ENCODE measurements at places on chromosomes 11 and 22.

DNA sequence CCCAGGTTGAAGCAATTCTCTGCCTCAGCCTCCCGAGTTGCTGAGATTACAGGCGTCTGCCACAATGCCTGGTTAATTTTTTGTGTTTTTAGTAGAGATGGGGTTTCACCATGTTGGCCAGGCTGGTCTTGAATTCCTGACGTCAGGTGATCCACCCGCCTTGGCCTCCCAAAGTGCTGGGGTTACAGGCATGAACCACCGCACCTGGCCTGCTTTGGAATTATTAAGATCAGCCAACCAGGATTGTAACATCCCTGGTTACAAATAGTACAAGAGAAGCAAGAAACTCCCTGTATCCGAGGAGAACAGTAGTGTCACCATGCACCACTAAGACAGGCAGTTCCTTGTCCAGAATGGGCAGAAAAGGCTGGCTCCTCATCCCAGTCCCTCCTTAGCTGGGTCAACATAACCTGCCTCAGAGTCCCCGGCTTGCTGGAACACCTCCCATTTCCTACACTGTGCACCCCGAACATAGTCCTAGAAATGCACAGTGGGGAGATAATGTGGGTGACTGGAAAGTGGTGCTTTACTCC is 77.2 kb upstream of the INCENP start:
- DNase-seq = no peak

DNA sequence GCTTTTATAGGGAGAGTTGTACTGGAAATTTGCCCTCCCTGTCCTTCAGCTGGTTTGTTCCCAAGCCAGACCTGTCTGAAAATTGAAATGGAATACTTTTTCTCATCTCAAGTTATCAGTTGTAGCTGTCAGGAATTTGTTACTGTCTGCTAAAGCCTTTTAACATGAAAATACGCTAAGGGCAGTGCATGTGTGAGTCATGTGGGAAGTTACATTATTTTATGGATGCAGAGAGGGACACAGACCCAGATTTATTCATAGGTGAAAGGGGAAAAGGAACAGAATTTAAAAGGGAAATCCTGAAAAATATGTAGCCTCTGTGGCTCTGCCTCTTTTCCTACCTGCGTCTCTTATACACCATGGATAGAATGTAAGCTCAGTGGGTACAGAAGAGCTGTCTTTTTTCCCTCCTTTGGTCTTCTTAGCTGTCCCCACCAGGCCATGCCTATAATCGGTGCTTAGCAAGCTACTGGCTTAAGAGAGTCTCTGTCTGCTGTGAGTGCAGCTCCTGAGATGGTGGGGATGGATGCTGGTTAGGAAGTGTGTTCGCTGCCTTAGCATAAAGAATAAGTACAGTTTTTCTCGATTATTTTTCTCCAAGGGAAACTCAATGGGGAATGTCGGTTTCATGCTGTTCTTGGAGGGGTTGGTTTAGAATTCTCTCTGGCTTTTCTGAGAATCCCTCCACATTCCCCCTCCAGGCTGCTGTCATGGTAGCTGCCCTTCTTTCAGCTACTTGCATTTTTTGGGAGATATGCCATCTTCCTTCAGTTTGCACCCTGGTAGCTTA is 166.8 kb downstream of the TEAD1 start:
- no peak for DNase-seq

- peak; percentile 88 for DNase-seq
These were observed 9.8 kb downstream of the SLC22A6 start for GRCh38 chr11:62974848-62975522.

GRCh38 chr22:31897842-31898805 is 46.2 kb upstream of the YWHAH start:
- DNase-seq = no peak

GRCh38 chr11:116725434-116726221 is 47.2 kb downstream of the BUD13 start:
- no peak for DNase-seq

GRCh38 chr11:40241524-40242051 is 1217.9 kb downstream of the LRRC4C start:
- no peak for DNase-seq

GRCh38 chr11:120209746-120210625 is 846 bp upstream of the OAF start:
- no peak for DNase-seq

DNA sequence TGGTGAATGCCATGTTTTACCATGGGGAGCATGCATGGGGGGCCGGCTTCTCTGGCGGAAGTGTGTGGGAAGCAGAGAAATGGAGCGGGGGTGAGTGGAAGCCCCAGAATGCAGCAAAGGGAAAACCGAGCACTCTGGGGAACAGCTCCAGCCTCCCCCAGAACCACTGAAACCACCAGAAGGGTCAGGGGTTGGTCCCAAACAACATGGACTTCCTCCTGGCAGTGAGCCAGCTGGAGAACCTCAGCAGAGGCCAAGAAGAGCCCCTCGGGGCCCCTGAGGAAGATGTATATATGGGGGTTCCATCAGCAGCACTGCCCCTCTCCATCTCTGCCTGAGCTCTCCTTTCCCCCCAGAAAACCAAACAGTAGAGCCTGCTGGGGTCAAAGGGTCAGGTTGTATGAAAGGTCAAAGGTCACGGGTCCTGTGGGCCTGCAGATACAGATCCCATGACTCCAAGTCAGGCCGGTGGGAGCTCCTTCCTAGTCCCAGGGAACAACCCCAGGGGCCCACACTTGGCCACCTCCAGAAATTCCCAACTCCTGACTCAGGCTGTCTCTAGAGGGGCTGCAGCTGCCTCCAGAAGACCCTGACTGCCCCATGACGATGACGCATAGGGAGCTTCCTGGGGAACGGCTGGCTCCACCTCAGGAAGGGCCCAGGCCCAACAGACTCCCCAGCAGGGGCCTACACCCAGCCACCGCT is 48.5 kb upstream of the TIMP3 start:
- no peak for DNase-seq
